HepG2 (cell line): ENCODE measurements at places on chromosomes 3 and 15.
A peak's percentile ranks its signal among the peaks of the same experiment; 100 is the strongest.

- DNase-seq, result no peak
Observed at GRCh38 chr3:3170998-3171397, 8.5 kb downstream of the CRBN start.

DNA sequence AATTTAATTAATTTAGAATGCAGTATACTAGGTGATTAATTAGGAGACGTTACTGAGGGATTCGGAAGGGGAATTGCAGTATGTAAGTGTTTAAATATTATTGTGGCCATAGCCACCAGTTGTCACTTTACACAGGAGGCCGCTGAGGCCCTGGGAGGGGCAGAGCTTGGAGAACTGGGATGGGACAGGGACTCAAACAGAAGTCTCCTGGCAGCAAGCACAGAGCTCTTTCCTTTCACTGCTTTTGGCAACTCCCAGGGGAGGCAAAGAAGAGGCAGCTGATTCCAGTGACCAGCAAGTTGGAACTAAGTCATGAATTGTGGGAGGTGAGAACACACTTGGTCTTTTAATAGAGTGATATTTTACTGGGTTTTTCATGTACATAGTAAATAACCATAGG is 248.6 kb downstream of the RPLP1 start:
- DNase-seq, result no peak

- DNase-seq, result no peak
Observed at GRCh38 chr3:181941250-181941649, 229.5 kb downstream of the SOX2 start.

GRCh38 chr3:56064684-56065083 is 403.6 kb downstream of the ERC2 start:
- no peak for DNase-seq

DNA sequence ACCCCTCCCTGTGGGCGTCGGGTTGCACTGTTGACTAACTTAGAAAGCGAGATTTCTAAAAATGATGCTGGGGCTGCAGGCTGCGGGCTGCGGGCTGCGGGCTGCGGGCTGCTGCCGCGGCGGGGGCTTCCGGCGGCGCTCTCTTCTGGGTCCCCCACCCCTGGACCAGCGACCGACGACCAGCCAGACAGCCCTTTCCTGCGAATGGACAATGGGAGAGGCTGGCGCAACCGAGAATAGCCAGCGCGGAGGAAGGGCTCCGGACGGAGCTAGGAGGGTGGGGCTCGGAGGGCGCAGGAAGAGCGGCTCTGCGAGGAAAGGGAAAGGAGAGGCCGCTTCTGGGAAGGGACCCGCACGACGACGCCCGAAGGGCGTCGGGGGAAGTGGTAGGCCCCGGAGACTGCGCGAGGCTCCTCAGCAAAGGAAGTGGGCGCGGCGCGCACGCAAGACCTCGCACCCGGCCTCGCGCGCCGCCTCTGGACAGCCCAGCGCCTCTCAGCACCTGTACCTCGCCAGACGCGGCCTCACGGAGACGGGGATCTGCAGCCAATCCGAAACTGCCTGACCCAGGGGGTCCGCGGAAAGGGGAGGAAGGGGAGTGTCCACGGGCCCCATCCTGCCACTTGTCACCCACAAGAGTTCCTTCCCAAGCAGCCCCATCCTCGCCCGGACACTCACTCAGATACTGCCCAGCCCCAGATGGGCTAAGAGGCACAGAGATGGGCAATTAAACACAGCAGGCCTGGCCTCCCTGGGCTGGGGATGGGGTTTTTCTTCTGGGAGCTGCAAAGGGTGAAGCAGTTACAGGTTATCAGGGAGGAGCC is 70.7 kb downstream of the SLC12A8 start:
- no peak for DNase-seq

DNA sequence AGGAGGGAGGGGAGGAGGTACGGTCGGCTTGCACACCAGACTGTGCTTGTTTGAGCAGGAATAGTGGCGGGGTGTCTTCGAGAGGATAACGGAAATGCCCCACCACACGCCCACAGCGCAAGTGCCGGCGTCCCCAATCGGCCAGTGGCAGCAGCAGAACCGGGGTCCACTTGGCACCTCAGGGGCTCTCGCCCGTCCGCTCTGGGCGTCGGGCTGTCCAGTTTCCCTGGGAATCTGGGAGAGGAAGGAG is 53.7 kb downstream of the CCDC54 start:
- no peak for DNase-seq

DNA sequence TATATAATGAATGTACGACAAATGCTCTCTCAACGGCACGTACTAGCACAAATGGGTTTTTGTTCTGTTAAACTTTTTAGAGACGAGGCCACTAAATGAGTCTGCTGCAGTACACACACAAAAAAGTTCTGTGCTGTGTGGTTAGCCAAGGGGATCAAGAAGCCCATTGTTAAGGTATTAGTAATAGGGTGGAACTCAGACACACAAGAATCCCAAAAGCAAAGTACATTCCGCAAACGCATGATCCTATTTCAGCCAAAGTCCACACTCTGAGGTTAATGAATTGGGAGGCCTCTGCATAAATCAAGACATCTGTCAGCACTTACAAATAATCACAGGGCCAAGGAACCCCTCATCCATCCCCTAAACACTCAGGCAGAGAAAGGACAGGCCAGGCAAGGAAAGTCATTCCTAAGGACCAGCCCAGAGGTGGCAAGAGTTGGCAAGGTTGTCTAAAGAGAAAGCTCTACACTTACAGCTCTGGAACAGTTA is 12.1 kb downstream of the OSBPL10 start:
- peak; percentile 96 for DNase-seq

GRCh38 chr15:41689083-41689482 is 28.9 kb downstream of the MGA start:
- DNase-seq, result no peak

DNA sequence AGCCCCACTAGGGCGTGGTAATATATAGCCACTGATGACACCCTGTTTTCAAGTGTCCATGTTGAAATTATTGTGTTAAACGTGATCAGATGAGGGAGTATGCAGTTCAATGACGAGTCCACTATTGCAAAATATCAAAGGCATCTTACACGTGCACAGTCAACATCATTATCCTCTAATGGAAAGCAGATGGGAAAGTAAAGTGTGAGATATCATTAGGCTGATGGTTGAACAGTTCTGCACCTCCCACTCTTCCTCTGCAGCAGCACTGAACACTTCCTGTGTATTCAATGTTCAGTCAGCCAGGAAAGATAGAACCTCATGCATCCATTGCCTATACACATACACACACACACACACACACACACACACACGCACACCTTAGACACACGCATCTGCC is 431.8 kb upstream of the CCDC54 start:
- DNase-seq, result no peak

DNA sequence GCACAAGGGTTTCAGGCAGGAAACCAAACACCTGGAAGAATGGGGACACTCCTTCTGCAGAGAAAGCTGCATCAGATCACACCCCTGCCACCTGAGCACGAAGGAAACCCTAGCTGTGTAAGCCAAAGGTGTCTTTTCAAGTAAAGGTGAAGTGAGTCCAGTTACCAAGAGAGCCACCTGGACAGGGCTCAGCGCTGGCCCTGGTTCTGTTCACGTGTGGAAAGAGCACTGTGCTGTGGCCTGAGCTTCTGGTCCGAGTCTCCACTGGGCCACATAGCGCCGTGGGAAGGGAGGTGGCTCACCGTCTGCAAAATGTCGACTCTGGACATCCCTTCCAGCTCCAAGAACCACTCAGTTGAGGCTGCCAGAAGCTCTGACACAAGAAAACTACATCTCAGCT is 151.1 kb downstream of the ADAMTS17 start:
- DNase-seq, result no peak

- no peak for DNase-seq
Observed at GRCh38 chr3:142642956-142643355, 46.8 kb downstream of the PLS1 start.

DNA sequence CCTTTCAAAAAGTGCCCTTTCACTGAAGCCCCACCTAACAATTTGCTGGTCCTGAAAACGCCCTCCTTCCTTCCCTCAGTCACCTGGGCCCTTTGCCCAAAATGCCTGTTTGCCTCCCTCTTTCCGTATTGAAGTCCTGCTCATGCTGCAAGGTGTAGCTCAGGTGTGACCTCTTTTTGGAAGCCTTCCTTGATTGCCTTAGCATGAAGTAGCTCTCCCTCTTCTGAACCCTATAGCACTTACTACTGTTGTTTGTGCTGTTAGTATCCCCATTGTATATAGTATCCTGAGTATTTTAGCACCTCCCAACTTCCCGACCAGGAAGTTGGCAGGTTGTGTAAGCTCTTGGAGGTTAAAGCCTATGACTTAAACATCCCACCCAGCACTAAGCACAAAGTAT is 1.7 kb downstream of the PLS1 start:
- DNase-seq, result no peak
